CD4-positive, alpha-beta memory T cell (primary cell): ENCODE measurements at places on chromosomes 7 and 10. TPM values are rescaled to one million over a fixed set of nuclear protein-coding genes. Genes with fewer than 3 reads are reported as not detected.
A peak's percentile ranks its signal among the peaks of the same experiment; 100 is the strongest.

Gene C10orf71
- total RNA-seq, result not detected

Gene SEMA3A
- 0.78 TPM for total RNA-seq

Gene UCN3
- total RNA-seq, result not detected

Gene LIPK
- total RNA-seq, result not detected

Gene MYH16
- not detected for total RNA-seq

Gene INHBA
- total RNA-seq, result not detected

Gene MARVELD1
- total RNA-seq, result 2.1 TPM

Gene CHAT
- total RNA-seq, result not detected

Gene TNKS2
- 65.5 TPM for total RNA-seq

Gene OR6V1
- total RNA-seq, result not detected

GRCh38 chr7:134619627-134620331 is 26.9 kb upstream of the BPGM start:
- no peak overlapping the region for H3K4me3 ChIP-seq
- H3K36me3 ChIP-seq, result no peaks in the 10 kb centered on the region
- DNase-seq, result no peak
- no peak overlapping the region for H3K27ac ChIP-seq

DNA sequence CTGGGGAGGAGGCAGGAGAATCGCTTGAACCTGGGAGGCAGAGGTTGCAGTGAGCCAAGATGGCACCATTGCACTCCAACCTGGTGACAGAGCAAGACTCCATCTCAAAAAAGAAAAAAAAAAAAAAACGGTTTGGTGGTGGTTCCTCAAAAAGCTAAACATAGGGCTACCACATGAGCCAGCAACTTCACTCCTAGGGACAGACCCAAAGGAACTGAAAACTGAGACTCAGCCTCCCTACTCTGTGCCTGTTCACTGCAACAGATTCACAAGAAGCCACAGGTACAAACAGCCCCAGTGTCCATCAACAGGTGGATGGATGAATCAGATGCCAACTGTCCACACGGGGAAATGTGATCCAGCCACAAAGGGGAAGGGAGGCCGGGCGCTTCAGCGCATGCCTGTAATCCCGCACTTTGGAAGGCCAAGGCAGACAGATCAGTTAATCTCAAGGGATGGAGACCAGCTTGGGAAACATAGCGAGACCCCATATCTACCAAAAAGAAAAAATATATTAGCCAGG is 79.1 kb upstream of the TNRC18 start:
- H3K4me3 ChIP-seq, result no peak overlapping the region
- H3K27me3 ChIP-seq, result no peaks in the 10 kb centered on the region
- DNase-seq, result no peak

DNA sequence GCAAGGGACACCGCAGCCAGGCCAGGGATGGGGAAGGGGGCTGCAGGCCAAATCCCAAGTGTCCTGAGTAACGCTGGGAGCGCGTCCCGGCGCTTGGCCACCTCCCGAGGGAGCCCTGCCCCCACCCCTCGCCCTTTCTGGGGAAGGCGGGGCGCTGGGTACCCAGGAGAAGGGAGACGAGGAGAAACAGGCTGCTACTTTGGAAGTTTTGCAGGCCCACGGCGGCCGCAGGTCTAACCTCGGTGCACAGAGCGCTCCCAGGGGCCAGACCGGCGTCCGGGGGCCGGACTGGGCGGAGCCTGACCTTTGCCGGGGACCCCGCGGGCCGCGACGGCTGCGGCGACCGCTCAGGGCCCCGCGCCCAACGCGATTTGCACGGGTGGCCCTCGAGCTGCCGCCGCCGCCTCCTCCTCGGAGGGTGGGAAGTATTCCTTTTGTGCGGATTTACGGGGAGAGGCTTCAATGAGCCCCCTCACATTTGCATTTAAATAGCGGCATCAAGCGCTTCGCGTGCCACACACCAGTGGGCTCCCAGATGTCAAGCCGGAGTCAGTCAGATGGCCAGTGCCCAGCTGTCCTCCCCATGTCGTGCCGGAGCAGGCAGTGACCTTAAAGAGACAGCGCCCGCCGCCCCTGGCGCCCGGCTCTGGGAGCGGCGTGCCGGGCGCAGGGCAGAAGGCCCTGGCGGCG is 3.0 kb upstream of the EBF3 start:
- no peak overlapping the region for H3K4me3 ChIP-seq
- H3K4me1 ChIP-seq, result peaks cover 12% of the 10 kb centered on the region
- no peak for DNase-seq
- H3K27me3 ChIP-seq, result peaks cover 34% of the 10 kb centered on the region
- no peaks in the 10 kb centered on the region for H3K36me3 ChIP-seq

GRCh38 chr10:11595395-11595692 is 16.1 kb downstream of the USP6NL start:
- H3K27ac ChIP-seq, result no peak overlapping the region
- no peak for DNase-seq
- no peaks in the 10 kb centered on the region for H3K36me3 ChIP-seq
- no peak overlapping the region for H3K4me3 ChIP-seq

DNA sequence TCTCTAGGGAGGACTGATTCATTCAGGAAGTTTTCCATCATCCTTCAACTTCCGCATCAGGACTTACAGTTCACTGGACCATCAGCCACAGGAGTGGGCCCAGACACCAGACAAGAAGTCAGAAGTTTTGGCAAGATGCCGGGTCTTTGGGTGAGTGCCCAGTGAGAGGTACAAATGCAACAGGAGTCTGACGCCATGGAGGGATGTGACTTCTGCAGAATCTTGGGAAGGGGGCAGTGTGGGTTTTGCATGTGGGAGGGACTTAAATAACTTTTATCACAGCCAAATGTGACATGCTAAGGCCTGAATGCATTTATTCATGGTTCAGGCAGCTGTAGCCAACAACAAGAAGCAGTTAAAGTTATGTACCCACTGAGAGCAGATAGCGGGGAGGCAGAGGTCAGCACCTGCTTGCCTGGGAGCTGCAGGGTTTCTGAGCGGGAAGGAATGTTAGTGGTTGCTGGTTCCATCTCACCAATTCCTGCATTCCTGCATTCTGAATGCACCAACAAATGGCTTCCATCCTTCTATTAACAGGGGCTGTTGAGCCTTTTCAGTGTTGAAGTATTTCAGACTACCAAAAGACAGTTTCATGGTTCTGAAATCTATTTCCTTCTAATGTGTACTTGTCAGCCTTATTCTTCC is 375.2 kb downstream of the PAXIP1 start:
- no peak overlapping the region for H3K4me3 ChIP-seq
- H3K4me1 ChIP-seq, result no peaks in the 10 kb centered on the region
- no peak overlapping the region for H3K27ac ChIP-seq
- no peak for DNase-seq

GRCh38 chr10:22807238-22807637 is 92.9 kb upstream of the PIP4K2A start:
- no peak overlapping the region for H3K4me3 ChIP-seq
- H3K27ac ChIP-seq, result no peak overlapping the region
- H3K36me3 ChIP-seq, result no peaks in the 10 kb centered on the region
- no peak for DNase-seq

DNA sequence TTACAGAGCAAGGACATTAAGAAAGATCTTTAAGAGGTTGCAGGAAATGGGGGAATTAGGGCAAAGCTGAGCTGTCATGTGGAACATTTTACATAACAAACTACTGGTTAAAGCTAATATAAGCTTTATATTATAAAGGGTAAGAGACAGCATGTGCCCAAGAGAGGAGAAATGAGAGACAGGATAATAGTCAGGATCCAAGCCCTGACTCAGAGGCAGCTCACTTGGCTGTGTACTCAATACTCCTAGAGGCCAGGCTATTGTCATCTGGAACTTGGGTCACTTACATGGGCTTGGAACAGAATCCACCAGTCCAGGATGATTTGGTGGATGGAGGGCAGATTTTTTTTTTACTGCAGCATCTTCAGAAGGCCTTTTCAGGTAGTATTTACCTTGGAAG is 418.6 kb upstream of the ZMIZ1 start:
- no peak overlapping the region for H3K4me3 ChIP-seq
- H3K27ac ChIP-seq, result no peak overlapping the region
- DNase-seq, result no peak
- H3K36me3 ChIP-seq, result no peaks in the 10 kb centered on the region
- H3K4me1 ChIP-seq, result no peaks in the 10 kb centered on the region

DNA sequence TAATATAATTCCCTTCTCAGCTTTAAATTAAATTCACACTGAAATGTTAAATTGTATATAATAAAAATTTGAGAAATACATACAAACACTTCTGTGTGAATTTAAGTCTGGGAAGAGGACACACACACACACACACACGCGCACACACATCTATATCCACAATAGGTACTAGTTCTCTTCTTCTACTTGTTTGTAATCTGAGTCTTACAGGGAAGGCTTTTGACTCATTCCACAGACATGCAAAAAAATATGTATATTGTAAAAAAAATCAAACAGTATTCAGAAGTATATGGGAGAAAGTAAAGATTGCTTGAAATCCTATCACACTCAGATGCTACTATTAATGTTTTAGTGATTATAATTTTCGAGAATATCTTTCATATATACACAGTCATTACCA is 276.2 kb downstream of the MDFIC start:
- DNase-seq, result no peak
- H3K4me1 ChIP-seq, result no peaks in the 10 kb centered on the region
- no peak overlapping the region for H3K27ac ChIP-seq
- H3K27me3 ChIP-seq, result no peaks in the 10 kb centered on the region
- no peak overlapping the region for H3K4me3 ChIP-seq
- no peaks in the 10 kb centered on the region for H3K36me3 ChIP-seq

- no peak overlapping the region for H3K27ac ChIP-seq
- no peaks in the 10 kb centered on the region for H3K27me3 ChIP-seq
Observed at GRCh38 chr7:37984750-37985390, 64.4 kb downstream of the EPDR1 start.

- H3K4me1 ChIP-seq, result no peaks in the 10 kb centered on the region
- H3K36me3 ChIP-seq, result no peaks in the 10 kb centered on the region
- no peak for DNase-seq
Observed at GRCh38 chr10:83983578-83984255, 155.6 kb upstream of the GHITM start.

- no peak overlapping the region for H3K4me3 ChIP-seq
- no peak overlapping the region for H3K27ac ChIP-seq
- no peaks in the 10 kb centered on the region for H3K4me1 ChIP-seq
- H3K27me3 ChIP-seq, result no peaks in the 10 kb centered on the region
Observed at GRCh38 chr7:16850614-16851466, 30.9 kb downstream of the AGR3 start.

DNA sequence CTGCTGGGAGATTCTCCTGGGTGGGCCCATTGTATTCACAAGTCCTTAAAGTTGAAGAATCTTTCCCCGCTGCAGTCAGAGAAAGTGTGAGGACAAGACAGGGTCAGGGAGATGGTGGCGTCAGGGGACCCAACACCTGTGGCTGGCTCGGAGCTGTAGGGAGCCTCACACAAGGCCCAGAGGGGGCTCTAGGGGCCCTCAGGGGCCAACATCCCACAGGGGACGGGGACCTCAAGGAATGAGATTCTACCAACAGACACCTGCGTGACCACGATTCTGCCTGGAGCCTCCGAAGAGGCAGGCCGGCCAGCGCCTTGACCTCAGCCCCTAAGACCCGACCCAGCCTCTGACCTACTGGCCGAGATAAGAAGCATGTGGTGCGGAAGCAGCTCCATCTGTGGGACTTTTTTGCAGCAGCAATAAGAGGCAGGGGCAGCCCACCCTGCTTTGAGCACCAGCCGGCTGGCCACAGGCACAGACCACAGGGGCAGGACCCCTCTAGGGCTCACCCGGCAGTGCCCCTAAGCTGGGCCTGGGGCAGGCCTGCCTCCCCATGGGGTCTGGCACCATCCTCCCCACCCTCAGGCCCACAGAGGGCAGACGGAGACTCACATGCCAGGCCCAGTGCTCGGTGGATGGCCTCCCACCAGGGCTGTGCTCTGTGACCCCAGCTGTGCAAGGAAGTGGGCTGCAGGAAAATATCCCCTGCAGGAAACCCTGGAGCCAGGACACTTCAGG is 13.2 kb downstream of the RASGEF1A start:
- H3K27ac ChIP-seq, result no peak overlapping the region
- H3K4me3 ChIP-seq, result no peak overlapping the region
- H3K27me3 ChIP-seq, result no peaks in the 10 kb centered on the region
- DNase-seq, result no peak

DNA sequence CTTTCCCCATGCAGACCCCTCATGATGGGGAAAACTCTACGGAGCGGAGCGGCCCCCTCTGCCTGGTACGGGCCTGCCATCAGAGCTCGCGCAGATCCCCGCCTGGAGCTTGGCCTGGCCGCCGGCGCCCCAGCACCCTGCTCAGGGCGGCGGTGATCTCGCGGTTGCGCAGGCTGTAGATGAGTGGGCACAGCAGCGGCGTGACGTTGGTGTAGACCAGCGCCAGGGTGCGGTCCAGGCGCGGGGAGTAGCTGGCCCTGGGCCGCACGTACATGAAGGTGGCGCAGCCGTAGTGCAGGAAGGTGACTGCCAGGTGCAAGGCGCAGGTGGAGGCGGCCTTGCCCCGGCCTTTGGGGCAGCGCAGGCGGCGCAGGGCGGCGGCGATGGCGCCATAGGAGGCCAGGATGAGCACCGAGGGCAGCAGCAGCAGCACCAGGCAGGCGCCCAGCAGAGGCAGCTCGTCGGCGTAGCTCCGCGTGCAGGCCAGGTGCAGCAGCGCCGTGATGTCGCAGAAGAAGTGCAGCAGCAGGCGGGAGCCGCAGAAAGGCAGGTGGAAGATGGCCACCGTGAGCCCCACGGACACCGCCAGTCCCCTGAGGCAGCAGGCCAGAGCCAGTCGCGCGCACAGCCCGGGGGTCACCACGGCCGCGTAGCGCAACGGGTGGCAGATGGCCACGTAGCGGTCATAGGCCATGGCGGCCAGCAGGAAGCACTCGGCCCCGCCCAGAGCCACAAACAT is 33.4 kb downstream of the TAS2R41 start:
- H3K27ac ChIP-seq, result no peak overlapping the region
- H3K4me1 ChIP-seq, result no peaks in the 10 kb centered on the region
- DNase-seq, result no peak
- H3K27me3 ChIP-seq, result no peaks in the 10 kb centered on the region
- no peaks in the 10 kb centered on the region for H3K36me3 ChIP-seq
- no peak overlapping the region for H3K4me3 ChIP-seq

GRCh38 chr7:130486954-130487436 is 4.9 kb upstream of the MEST start:
- no peaks in the 10 kb centered on the region for H3K36me3 ChIP-seq
- peak overlapping the region; percentile 24 for H3K4me3 ChIP-seq
- peaks cover 8% of the 10 kb centered on the region for H3K27me3 ChIP-seq
- H3K27ac ChIP-seq, result no peak overlapping the region
- no peak for DNase-seq
- peaks cover 18% of the 10 kb centered on the region for H3K4me1 ChIP-seq

DNA sequence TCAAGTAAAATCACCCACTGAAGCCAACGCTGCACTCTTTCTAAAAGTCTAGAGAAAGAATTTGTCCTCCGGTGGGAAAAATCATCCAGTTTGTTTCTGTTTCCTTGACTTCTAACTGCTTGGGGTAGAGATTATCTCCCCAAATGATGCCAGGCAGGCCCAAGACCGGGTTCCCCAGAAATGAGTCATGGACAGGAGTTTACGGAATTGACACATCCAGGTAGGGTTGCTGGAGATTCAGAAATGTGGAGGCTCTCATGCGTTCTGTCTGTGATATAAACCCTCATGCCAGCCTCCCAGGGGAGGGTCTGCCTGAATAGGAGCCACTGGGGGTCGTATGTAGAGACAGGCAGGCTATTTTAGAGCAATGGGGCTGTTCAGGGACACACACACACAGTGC is 230.9 kb downstream of the TCERG1L start:
- DNase-seq, result no peak
- no peaks in the 10 kb centered on the region for H3K36me3 ChIP-seq
- H3K27ac ChIP-seq, result no peak overlapping the region
- H3K4me1 ChIP-seq, result no peaks in the 10 kb centered on the region
- H3K27me3 ChIP-seq, result no peaks in the 10 kb centered on the region

GRCh38 chr7:96968981-96969380 is 36.4 kb upstream of the DLX6 start:
- H3K27ac ChIP-seq, result no peak overlapping the region
- H3K27me3 ChIP-seq, result no peaks in the 10 kb centered on the region
- no peaks in the 10 kb centered on the region for H3K4me1 ChIP-seq
- no peak for DNase-seq
